ENCODE measurements at places on chromosomes 4 and X. TPM values are rescaled to one million over a fixed set of nuclear protein-coding genes. Genes with fewer than 3 reads are reported as not detected.

FAM184B gene
- total RNA-seq: 0.94 TPM

GRCh38 chr4:120722655-120723054 lies 199.9 kb downstream of the PRDM5 start:
- no peak overlapping the region for H3K4me3 ChIP-seq
- no peak for DNase-seq
- no peaks in the 10 kb centered on the region for H3K4me1 ChIP-seq

DNA sequence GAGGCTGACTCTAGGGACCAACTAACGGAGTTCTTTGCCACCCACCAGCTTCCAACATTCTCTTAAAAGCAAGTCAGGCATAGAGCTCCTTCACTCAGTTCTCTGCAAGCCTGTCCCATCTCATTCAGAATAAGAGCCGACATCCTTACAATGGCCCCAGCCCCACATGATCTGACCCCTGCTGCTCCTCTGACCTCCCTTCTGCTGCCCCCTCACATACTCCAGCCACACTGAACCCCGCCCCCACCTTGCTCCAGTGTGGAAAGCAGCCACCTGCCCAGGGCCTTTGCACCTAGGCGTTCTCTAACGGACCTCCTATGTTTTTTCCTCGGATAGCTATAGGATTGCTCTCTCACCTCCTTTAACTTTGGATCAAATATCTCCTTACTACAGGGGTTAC lies 143.2 kb upstream of the ETNPPL start:
- H3K27ac ChIP-seq: no peak overlapping the region
- no peaks in the 10 kb centered on the region for H3K27me3 ChIP-seq
- DNase-seq: no peak
- no peak overlapping the region for H3K4me3 ChIP-seq

GRCh38 chr4:168059251-168059650 lies 33.1 kb upstream of the ANXA10 start:
- no peaks in the 10 kb centered on the region for H3K27me3 ChIP-seq
- H3K4me1 ChIP-seq: no peaks in the 10 kb centered on the region
- DNase-seq: no peak
- H3K4me3 ChIP-seq: no peak overlapping the region

DNA sequence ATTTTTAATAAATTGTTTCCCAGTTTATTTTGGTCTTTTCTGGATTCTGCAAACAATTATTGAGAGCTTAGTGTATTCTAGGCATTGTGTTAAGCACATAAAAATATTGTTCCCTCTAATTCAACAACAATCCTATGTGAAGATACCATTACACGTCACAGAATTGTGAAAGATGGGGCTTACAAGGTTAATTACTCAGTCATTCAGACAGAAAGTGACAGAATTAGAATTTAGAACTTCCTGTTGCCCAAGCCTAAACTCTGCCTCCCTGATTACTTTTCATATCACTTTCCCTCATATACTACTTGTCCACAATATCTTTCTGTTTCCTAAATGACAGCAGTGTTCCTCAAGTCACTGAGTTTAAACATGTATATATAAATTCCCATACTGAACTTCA lies 186.7 kb upstream of the VEGFC start:
- H3K4me1 ChIP-seq: no peaks in the 10 kb centered on the region
- H3K27ac ChIP-seq: no peak overlapping the region
- H3K27me3 ChIP-seq: no peaks in the 10 kb centered on the region
- H3K36me3 ChIP-seq: no peaks in the 10 kb centered on the region

- no peak overlapping the region for H3K4me3 ChIP-seq
- no peaks in the 10 kb centered on the region for H3K36me3 ChIP-seq
- DNase-seq: no peak
These were observed 62.2 kb downstream of the SPANXN3 start for GRCh38 chrX:143455046-143455445.

GRCh38 chr4:173001571-173001970 lies 167.0 kb upstream of the GALNT7 start:
- DNase-seq: no peak
- no peak overlapping the region for H3K27ac ChIP-seq
- no peak overlapping the region for H3K4me3 ChIP-seq
- H3K36me3 ChIP-seq: no peaks in the 10 kb centered on the region

DNA sequence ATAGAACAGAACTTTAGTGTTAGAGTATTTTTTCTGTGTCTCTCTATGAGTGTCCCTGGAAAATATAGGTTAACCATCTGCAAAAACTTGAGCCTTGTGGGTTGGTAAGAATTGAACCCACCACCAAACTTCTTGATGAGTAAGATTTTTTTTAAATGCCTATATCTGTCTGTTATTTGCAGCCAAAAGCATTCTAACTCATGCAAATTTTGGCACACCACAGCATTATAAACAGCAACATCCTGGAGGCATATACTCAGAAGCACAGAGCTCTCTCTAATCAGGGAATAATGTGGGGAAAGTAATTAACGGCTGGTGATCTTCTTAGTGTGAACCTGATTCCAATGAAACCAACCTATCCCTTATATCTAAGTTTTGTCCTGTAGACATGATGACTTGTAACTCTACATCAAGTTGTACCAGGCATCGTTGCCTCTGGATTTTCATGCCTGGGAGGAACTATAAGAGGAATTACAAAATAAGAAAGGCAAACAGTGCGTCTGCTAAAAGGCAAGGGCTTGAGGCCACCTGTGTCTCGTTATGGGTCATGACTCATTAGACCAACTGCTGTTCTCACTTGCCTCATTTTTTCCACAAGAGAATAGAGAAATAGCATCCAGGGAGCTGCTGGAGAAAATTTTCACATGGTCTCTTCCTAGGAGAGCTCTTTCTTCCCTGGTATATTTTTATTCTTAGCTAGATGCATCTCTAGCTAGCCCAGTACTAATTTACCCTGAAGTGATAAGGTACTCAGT lies 202.4 kb downstream of the CHIC2 start:
- no peak overlapping the region for H3K27ac ChIP-seq
- no peaks in the 10 kb centered on the region for H3K27me3 ChIP-seq
- no peaks in the 10 kb centered on the region for H3K36me3 ChIP-seq
- H3K4me3 ChIP-seq: no peak overlapping the region

DNA sequence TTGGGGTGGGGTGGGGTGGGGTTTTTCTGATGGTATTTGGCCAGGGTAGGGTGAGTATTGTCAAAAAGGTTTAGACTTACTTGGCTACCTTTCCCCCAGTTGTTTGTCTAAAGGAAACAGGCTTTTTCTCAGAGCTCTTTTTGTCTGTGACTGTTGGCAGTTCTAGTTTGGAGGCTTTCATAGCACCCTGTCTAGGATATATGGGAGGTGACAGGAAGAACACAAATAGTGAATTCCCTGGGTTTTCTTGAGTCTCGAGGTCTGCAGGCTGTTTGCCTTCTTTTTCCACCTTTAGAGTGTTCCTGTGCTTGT lies 13.5 kb downstream of the RPS6KA3 start:
- no peaks in the 10 kb centered on the region for H3K27me3 ChIP-seq
- H3K4me3 ChIP-seq: no peak overlapping the region
- H3K36me3 ChIP-seq: no peaks in the 10 kb centered on the region
- no peaks in the 10 kb centered on the region for H3K4me1 ChIP-seq
- peak overlapping the region; percentile 56 for H3K27ac ChIP-seq

Data from colonic mucosa (tissue), 4 donors.